Activated CD8-positive, alpha-beta T cell treated with anti-CD3 and anti-CD28 coated beads, Interleukin-2, amount 10 ng/mL, durations not matched to agents 7 days and 5 days (primary cell): ENCODE measurements at places on chromosomes 1 and 21.
A peak's percentile ranks its signal among the peaks of the same experiment; 100 is the strongest.

- DNase-seq, result peak; percentile 80
Observed at GRCh38 chr1:150364231-150365003, 470 bp downstream of the RPRD2 start.

DNA sequence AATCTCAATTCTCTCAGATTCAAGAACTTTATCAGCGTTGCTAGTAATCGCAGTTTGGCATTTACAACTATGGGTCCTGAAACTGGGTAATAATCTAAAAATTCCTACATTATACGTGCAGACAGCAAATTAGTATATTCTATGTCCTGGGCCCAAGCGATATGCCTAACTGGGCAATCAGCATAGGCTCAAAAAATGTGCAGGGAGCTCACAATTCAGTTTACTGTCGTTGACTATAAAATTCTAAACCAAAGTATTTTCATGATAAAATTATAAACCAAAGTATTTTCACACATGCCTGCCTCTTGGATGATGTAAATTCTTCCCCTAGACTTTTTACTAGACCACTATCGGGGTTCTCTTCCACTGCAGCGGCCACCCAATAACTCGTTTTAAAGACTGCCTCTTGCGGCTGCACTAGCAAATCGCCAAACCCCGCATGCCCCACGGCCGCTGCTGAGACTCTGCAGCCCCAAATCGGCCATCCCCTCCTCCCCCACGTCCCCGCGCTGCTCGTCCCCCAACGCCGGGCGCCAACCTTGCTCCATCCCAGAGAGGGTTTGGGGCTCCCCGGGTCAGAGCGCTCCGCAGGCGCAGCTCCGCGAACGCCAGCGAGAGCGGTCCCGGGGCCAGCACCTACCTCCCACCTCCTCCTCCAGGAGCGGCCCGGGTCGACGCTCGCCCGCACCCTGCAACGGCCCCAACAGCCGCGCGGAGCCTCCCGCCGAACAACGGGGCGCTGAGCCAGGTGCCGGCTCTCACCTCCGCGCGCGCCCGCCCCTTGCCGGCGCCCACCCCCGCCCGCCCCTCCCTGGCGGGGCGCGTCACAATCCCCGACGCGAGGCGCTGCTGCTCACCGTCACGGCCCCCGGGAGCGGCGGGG, 506 bp downstream of the SSX2IP start:
- peak; percentile 57 for DNase-seq

DNA sequence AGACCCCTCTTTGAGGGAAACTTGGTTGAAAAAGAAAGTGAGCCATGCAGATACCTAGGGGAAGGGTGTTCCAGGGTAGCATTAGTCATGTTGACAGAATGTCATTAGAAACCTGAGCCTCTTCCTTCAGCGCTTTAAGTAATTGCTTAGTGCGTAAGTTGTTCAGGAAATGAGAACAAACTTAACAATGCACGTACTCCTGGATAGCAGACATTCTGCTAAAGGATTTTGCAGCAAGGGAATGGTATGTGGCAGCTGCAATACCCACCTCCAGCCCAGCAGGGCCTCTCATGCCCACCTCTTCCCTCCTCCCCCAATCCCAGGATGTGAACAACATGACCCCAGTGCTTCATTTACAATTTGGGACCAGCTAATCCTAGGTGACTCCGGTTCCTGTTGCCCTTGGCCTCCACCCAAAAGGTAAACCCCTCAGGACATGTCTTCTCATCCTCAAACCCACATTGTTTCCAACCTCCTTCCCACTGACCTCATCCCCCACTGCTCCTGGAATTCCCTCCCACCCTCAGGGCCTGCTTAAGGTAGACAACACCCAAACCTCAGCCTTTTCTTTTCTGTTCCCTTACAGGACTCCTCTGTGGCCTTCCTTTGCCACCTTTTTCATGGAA, 98.0 kb upstream of the BCAR3 start:
- no peak for DNase-seq

- DNase-seq, result no peak
Observed at GRCh38 chr1:38153778-38154470, 107.3 kb upstream of the POU3F1 start.

DNA sequence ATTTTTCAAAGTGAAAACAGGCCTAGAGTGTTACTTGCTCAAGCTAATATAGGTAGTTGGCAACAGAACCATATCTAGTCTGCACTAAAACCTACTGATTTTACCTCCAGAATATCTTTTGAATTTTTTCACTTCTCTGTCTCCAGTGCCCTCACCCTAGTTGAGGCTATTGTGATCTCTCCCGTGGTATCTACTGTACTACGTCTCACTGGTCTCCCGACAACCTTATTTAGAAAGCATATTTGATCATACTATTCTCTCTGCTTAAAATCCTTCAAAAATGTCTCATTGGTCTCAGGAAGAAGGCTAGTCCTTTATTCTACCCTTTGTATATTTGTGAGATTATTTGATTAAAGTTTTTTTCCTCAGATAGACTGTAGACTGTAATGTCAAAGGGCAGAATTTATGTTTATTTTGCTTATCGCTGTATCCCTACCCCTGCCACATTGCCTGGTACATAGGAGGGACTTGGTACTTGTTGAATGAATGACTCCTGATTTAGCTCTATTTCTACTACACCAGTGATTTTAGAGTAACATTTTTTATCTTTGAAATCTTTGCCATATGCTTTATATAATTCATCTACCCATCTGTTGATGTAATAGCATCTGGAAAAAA, 135.5 kb upstream of the KIAA1614 start:
- no peak for DNase-seq

- DNase-seq, result no peak
Observed at GRCh38 chr21:28063241-28064216, 929.1 kb downstream of the LTN1 start.

- no peak for DNase-seq
Observed at GRCh38 chr1:14787604-14788003, 189.1 kb downstream of the KAZN start.

DNA sequence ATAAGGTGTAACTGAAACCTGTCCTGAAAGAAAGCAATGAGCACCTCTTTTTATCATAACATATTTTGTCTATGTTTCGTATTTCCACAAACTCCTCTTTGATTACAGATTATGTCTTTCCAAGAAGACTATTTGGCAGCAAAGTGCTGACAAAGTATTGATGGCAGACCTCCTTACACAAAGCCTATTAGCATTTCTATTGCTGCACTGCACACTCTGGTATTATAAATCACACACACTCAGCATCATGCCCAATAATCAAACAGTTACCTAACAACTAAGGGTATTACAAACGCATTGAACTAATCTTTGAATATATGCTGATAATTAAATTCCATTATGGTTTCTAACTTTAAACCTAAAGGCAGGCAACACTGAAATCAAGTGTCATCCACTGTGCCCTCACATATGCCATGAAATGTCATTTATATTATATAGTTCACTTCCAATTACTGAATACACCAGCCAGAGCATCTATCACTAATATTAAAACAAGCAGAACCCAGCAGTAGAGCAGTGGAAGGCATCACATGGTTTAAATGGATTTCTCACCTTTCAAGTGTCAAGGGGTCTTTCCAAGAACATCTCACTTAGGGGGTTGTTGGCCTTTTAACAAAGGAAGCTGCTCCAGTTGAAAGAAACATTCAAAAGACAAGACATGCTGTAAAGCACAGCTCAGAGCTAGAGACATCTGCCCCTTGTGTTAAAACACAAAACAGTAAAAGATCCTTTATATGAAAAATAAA, 239.1 kb downstream of the RERE start:
- no peak for DNase-seq

- DNase-seq, result no peak
Observed at GRCh38 chr1:65377496-65378246, 42.8 kb upstream of the LEPR start.

DNA sequence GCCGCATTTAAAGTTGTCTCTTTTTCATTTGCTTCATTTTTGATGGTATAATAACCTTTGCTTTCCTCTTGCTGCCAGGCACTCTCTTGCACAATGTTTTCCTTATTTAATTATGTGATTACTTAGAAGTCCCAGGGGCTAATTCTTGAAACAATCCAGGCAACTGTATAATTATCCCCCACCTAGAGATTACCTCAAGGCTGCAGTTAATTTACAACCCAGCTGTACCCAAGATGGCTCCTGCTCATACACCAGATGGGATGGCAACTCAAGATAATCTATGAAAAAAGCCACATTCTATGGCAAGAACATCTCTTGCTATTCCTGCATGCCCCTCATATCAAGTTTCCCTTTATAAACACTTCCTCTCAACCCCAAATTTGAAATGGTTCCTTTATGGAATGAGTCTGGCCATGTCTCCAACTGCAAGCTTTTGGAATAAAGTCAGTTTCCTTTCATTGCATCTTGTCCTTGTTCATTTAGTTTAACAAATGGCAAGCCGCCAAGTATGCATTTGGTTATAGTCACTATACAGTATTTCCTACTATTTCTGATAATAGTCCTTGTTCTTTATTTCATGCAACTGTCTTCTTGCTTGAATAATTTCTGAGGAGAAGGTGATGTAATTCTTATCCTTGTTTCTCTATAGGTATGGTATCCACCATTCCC, 1042.6 kb downstream of the PLA2G4A start:
- no peak for DNase-seq
